ENCODE measurements at places on chromosomes 1 and 21.

DNA sequence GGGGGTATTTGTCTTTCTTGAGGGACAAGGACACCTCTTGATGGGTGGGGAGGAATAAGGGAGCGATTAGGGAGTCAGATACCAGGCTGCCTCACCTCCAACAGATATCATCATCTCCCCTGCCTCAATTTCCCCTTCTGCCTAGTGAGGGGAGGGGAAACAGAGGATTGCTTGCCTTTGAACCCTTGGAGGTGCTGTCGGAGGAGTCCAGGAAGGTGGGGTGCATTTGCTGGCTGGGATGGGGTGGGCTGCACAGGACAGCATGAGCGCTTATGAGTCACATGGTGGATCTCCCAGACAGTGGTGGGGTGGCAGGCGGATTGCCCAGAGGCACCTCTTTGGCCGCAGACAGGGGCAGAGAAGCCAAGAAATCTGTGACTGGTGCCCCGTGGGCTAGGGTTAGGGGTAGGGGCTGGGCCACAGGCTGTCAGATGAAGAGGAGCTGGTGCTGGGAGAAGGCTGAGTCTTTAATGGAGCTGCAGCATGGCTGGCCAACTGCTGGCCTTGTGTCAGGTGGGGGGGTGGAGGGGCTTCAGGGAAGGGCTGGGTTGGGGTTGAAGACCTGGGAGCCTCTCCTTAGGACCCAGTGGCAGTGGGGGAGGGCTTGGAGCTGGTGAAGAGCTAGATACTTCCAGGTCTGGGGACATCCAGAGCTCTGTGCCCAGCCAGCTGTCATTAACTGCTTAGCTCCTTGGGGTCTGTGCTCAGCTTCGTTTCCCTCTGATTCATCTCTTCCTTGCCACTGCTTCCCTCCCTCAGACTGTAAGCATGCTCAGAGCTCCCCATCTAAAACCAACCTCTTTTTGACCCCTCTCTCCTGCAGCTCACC is 7.0 kb upstream of the ADORA1 start:
- no peak for DNase-seq

GRCh38 chr1:221667504-221667903 is 74.4 kb downstream of the DUSP10 start:
- peak; percentile 56 for DNase-seq

GRCh38 chr1:22976461-22977243 is 4.0 kb upstream of the LACTBL1 start:
- DNase-seq, result peak; percentile 86

- no peak for DNase-seq
Observed at GRCh38 chr1:165134431-165134830, 222.1 kb downstream of the LMX1A start.

GRCh38 chr1:68528243-68528642 is 31.4 kb upstream of the DEPDC1 start:
- no peak for DNase-seq

DNA sequence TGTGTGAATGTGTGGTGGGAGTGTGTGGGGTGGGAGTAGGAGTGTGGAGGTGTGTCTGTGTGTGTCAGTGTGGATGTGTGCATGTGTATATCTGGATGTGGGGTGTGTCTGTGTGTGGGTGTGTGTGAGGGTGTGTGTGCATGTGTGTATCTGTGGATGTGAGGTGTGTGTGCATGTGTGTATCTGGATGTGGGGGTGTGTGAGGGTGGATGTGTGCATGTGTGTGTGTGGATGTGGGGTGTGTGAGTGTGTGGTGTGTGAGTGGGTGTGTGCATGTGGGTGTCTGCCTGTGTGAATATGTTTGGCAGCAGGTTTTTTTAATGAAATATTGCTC is 106.1 kb downstream of the PDE9A start:
- DNase-seq, result no peak

DNA sequence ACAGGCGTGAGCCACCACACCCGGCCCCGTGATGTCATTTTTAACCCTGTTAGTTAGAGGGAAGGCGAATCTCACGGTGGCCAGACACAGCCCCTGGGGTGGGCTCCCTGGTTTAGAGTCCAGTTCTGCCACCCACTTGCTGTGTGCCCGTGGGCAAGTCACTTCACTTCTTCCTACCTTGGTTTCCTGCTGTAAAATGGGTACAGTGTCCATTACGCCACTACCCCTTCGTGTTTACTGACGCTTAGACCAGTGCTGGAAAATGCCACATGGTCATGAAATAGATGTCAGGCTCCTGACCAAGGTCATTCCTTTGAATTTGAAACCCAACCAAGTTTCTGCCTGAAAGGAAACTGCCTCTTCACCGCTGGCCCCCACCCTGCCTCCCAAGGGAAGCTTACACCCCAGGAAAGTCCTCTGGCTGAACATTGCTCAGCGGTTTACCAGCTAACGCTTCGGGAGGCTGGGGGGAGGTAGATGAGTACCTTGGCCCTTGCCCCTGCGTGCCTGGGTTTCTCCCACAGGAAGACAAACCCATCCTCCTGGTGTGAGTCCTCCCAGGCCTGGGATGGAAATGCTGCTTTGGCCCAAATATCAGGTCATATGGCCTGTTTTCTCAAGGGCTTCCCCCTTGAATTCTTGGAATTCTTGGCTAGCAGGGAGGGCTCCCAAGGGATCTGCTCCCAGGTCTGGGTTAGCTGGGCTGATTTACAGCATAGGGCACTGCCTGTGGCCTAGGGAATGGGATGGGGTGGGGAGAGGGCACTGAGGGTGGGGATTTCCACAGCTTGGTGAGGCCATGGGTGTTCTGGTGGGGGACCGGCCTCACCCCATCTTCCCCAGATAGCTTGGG is 7.6 kb upstream of the AADACL4 start:
- no peak for DNase-seq

DNA sequence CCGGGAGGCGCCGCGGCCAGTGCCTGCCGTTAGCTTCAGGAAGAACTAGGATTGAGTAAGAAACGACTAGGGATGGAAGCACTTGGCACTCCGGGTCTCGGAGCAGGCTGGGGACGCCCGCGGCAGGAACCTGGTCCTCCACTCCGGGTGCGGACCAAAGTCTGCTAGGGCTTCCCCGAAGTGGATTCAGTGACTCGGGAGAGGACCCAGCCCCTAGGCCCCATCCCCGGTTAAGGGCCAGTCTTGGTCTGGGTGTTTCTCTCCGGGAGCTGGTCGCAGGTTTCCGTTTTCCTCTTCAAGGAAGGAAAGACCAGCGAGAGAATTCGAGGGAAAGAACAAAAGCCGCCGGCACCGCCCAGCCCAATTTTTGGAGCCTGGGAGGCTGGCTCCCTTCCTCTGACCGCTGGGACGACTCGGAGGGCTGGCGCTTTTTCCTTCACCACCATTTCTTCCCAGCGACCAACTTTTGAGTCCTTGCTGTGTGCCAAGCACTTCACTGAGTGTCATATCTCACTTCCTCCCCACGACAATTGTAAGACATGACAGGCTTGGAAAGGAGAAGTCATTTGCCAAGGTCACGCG is 16.8 kb upstream of the STMN1 start:
- peak; percentile 50 for DNase-seq

DNA sequence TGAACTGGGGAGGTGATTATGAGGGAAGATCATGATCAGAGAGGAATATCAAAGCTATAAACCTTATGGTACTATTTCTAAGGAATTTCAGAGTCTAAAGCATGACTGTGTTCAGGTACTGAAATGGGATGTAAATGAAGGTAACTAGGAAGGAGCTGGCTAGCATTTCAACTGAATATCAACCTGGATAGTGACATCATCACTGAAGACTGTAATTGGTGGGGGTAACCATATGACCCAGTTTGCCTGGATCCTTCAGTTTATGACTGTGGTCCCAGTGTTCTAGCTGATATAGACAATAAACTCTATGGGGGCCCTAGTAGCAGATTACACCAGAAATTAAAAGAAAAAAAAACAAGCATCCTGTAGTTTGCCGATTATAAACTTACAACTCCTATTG is 120.8 kb downstream of the APP start:
- no peak for DNase-seq

- DNase-seq, result peak; percentile 6
Observed at GRCh38 chr1:119475866-119476439, 31.1 kb upstream of the HSD3B1 start.

DNA sequence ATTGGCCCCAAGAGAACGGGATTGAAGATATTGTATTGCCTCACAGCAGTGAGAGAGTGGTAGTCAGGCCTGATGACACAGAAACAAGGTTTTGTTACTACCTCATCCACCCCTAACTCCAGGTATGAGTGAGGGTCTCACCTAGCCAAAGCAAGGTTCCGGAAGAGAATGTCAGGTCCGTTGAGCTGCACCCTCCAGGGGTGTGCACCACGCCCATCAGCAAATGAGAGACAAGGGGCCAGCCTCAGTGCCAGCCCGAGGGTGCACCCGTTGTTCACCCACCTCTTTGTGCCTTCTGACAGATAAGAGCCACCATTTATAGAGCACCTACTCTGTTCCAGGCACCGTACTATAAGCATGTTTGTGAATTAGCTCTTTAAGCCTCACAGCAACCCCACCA is 121.9 kb upstream of the IPO9 start:
- no peak for DNase-seq

DNA sequence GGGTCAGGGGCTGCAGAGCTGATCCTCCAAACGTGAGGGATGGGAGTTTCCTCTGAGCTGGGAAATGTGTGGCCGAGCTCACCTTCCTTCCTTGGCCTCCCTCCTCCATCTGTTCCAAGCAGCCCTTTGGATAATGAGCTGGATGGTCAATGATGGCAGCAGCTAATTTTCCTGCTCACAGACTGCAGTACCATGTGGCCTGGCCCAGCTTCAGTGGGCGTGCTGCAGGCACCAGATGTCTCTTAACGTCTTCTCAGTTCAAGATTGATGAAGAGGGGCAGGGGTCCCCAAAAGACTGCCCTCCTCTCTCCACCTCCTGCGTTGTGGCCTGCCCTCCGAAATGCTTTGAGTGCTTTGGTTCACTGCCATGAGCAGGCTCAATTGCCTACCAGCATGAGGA is 86.0 kb downstream of the UBIAD1 start:
- no peak for DNase-seq

GRCh38 chr21:37619464-37619974 is 252.9 kb downstream of the DYRK1A start:
- no peak for DNase-seq

- DNase-seq, result no peak
Observed at GRCh38 chr1:40861224-40862003, 749 bp downstream of the CITED4 start.

GRCh38 chr1:18001725-18002124 is 105.9 kb upstream of the IGSF21 start:
- no peak for DNase-seq

- DNase-seq, result no peak
Observed at GRCh38 chr1:188240772-188241406, 1412.1 kb downstream of the PLA2G4A start.

DNA sequence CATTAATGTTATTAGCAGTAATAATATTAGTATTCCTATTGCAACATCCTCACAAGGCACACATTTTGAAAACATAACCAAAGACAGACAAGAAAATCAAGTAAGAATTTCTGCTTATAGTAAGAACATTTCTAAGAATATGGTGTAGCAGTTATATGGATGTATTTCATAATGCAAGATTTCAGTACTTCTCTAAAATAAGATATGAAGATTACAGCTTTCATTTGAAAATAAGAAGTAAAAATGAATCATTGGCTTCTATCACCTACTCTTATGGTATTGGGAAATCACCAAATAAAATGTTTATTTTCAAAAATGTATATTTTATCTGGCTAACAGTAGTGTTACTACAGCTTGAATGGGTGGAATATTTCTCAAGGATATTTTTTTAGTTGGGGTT is 103.8 kb upstream of the USP25 start:
- peak; percentile 57 for DNase-seq

DNA sequence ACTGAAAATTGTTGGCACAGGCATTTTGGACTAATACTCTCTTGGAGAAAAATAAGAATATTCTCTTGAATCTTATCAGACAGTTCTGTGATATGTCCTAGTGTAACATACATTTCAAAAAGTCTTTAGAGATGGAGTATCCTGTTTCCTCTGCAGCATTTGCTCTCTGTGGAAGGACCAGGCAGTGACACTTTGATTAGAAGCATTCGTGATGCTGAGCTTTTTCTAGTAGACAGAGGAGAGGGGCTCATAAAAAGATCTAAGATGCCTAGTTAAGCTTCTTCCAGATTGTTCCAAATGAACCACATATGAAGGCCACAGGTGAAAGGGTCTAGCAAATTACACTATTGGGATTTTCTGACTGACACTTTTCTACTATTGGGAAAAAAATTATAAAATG is 120.3 kb downstream of the C1orf21 start:
- DNase-seq, result no peak

DNA sequence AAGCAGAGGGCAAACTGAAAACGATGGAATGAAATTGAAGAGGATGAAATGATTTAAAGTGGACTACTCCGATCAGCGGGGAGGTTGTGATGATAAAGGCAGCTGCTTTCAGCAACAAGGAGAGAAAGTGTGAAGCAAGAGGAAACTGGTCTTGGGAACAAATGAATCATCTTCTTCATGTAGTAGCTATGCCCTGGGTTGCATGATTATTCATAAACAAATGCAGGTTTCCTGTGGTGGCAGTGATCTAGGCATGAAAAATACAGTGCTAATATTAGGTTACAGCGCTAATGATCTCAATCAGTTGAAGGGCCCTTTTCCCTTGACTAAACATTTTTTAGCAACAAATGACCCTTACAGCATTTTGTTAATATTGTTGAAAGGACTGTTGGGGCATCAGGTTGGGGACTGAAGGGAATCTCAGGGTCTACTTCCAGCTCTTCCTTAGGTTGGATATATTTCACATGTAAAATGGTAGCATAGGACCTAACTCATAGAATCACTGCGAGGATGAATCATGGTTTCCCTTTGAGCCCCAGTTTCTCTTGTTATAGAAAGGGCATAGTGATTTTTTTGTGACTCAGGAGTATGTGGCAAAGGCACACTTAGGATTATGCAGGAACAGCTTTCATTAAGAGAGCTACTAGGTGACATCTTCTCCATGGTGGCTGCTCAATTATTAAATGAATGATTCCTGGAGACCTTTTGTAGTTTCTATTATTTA is 1.9 kb upstream of the ZFYVE9 start:
- DNase-seq, result peak; percentile 75

- DNase-seq, result no peak
Observed at GRCh38 chr1:42992054-42992571, 33.4 kb upstream of the SLC2A1 start.

DNA sequence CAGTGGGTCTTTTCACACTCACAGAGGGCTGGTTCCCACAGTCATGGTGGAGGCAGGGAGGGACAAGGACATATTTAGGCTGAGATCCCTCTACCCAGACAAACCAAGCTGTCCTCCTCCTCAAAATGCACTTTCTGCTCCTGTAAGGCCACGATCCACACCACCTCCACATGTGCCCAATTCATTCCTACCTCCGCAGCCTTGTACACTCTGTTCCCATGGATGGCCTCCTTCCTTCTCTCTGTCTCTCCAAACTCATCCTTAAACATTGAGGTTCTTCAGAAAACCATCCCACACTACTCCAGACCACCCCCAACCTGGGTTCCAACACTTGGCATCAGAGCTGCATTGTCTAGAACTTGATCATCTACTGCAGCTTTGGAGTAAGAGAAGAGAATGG is 404.3 kb upstream of the BEND5 start:
- no peak for DNase-seq

GRCh38 chr1:119617751-119618691 is 30.0 kb downstream of the ZNF697 start:
- DNase-seq, result no peak

DNA sequence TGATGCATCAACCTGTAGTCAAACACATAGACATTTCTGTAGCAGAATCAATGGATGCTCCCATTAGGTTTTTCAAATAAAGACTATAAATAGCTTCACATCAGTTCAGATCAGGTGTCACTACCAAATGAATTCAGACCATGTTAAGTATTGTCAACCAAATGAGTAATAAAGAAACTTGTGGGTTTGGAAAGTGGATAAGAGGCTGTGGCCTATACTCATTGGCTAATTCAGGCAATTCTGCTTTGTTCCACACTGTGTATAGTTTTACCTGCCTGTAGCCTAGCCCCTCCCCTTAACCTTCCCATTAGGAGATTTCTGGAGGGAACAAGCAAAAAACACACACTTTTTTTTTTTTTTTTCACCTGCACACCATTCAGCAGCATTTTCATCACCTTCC is 321.2 kb downstream of the HLX start:
- no peak for DNase-seq
